ENCODE measurements at places on chromosomes 7 and 10.

- DNase-seq = no peak
These were observed 228.7 kb downstream of the CHRM2 start for GRCh38 chr7:137097111-137097510.

DNA sequence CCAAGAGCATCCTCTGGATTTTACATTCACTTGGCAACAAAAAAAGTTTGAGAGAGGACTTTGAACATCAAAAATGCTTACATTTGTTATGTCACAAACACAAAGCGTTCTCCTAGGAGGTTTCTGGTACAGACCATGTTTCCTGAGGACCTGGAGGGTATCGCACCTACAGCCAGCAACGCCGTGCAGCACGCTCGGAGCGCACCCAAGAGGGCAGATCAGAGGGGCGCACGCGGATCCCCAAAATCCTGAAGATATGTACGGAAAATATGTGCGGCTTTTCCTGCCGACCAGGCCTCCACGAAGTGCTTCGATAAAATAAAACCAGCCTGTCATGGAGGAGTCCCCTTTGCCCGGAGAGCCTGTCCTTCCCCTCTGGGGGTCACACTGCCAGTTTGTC, 454.9 kb downstream of the DNAJB6 start:
- no peak for DNase-seq

- DNase-seq = no peak
These were observed 177.6 kb downstream of the REEP3 start for GRCh38 chr10:63698787-63699150.

DNA sequence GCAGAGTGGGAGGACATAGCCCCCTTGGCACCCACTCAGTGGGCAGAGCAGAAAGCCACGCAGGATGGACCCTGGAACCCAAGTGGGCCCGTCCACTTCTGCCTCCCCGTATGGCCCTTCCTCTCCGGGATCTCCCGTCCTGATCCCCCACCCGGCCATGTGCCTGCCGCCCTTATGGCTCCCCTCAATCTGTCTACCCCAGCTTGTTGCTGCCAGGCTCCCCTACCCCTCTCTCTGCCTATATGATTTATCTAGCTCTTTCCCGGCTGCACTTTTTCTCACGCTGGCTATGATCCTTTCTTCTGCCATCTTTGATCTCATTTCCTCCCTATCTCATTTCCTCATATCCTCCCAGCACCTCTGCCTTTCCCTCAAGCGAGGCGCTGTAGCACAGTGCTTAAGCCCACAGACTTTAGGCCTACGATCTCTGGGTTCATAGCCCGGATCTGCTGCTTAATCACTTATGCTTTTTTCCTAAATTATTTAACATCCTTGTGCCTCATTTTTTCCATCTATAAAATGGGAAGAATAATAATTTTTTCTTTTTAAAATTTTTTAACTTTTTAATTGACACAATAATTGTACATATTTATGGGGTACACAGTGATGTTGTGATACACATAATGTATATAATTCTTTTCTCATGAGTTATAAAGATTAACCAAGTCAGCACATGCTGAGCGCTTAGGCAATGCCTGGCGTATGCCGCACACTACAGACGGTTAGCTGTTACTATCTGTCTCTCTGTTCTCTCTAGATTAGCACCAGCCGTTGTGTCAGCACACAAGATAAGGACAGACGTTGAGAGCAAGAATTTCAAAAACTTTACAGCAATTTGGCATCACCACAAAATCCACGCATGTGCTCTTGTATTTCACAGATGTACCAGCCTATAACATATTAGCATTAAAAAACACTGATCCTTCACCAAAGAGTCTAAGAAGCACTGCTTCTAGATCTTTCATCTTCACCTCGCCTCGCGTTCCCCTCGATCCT, 18.1 kb downstream of the KCNH2 start:
- DNase-seq = no peak

DNA sequence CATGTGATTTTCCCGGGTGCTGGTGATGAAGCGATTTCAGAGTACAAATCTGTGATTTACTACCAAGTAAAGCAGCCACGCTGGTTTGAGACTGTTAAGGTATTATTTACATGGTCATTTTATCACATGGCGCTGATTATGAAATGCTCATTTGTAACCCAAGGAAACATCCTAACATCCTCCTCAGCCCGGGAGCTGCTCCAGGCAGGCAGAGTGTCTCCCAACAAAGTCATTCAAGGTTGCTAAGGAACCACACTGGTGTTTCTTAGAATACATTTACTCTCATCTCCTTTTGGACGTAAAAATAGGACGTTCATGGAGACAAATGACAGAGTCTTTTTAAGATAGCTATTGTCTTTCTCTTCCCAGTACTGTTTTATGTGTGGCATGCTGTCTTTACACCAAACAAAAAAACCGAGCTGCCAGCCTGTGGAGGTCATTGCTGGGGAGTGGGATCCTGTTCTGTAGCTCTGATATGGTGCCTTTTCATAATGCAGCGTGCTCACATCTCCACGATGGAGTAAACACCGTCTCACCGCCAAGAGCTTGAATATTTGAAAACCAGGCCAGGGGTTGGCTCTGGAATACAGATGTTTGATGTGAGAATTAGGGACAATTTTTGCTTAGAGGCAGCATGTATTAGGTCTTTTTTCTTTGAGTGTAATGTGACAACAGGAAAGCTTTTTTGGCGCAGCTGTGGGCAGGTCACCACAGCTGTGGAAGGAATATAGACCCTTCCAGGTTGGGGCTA, 119.6 kb downstream of the DOCK1 start:
- no peak for DNase-seq

DNA sequence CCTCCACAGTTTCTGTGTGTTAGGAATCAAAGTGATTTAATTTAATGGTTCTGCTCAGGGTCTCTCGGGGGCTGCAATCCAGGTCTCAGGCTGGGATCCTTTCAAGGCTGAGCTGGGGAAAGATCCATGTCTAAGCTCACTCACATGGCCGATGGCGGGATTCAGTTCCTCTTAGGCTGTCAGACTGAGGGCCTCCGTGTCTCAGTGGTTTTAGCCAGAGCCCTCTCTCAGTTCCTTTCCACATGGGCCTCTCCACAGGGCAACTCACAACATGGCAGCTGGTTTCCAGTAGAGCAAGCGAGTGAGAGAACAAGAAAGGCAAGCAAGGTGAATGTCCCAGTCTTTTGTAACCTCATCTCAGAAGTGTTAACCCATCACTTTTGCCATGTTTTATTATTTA, 26.9 kb downstream of the CAV1 start:
- DNase-seq = no peak

- DNase-seq = no peak
These were observed 209.7 kb upstream of the AUTS2 start for GRCh38 chr7:69388452-69389137.

DNA sequence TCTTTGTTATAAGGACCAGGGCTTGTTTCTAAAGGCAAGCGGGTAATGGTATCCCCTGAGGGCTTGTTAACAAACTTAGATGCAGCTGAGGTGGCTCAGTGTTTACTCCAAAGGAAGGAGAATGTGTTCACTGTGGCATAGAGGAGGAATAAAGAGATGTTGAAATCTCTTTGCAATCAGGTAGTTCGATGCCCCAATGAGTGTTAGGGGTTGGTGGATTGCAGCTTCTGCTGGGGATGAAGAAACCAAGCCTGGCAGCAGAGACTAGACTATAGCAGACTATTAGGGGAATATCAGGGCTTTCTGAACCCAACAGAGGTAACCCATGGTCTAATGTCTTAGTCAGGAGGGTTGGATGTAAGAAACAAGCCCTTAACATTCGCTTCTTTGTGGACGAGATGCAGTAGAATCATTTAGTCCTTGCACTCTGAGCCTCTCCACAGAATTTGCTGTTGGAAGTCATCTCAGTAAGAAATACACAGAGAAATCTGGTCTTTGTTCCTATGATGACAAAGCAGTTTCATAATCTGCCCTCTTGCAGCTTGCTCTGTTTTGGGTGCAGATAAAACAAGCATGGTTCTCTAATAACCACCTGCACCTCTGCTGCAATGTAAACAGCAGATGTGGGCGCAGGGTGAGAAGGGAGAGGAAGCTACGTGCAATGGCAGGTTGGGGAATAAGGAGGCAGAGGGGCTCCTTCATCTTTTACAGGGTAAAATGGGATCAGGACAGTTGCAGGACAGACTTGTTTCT, 108.6 kb downstream of the NRF1 start:
- no peak for DNase-seq

DNA sequence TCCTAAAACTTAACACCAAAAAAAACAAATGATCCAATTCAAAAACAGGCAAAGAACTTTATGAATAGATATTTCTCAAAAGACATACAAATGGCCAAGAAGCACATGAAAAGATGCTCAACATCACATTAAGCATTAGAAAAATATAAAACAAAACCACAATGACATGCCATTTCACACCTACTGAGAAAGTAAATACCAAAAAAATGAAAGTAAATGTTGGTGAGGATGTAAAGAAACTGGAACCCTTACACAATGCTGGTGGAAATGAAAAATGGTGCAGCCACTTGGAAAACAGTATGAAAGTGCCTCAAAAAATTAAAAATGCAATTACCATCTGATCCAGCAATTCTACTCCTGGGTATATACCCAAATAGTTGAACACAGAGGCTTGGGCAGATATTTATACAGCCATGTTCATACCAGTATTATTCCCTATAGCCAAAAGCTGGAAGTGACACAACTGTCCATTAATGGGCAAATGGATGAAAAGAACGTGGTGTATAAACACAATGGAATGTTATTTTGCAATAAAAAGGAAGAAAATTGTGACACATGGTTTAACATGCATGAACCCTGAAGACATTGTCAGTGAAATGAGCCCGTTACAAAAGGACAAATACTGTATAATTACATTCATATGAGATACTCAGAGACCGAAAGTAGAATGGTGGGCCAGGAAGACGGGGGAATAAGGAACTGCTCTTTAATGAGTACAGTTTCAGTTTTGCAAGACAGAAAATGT, 89.0 kb downstream of the JMJD1C start:
- no peak for DNase-seq

GRCh38 chr10:80283119-80283518, 6.3 kb downstream of the MAT1A start:
- peak; percentile 3 for DNase-seq

- no peak for DNase-seq
These were observed 216.4 kb downstream of the NRG3 start for GRCh38 chr10:82091413-82091812.

DNA sequence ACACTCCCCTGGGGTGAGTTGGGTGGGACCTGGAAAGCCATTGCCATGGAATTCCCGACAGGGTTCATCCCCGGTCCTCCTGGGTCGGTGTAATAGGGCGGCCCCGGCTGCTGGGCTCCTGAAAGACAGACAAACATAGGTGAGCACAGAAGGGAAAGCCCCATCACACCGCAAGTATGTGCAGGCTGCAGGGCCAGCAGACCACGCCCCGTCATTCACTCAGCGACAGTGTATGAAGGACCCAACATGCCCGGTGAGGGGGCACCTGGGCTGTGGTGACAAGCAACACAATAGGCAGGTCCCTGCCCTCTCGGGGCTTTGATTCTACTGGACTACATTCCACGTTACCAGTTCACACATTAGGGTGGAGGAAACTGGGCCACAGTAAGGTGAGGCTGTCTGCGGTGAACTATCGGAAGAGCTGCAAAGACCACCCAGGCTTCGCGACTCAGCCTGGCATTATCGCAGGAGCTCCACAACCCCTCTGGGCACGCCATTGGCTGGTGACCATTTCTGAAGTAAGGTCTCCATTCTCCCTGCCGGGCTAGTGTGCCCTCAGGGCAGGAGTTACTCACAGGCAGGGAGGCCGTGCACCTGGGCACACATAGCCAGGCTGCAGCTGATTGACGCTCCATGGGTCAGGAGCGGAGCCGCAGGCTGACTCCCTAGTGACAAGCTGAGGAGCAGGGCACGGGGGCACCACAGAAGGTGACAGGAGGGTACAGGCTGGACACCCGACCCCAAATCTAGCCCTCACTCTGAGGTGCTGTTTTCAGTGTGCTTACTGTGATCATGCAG, 99.2 kb downstream of the VOPP1 start:
- no peak for DNase-seq

- DNase-seq = no peak
These were observed 425.0 kb upstream of the ETV1 start for GRCh38 chr7:14414274-14414986.

DNA sequence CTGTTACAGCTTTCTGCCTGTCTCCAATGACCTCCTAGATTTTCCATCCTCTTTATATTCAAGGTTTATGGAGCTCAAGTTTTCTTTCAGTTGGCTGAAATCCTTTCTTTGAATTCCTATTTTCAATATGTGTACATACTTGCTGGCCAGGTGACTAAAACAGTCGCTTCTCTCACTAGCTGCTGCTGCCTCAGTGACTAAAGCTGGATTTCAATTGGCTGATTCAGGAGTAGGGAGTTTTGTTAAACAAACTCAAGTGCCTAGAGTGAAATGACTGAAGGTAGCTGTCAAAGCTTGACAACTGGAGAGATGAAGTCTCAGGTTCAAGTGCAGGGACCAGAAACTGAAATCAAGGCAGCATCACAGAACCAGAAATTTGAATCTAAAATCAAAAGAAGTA, 6.7 kb upstream of the POLR1F start:
- DNase-seq = no peak

DNA sequence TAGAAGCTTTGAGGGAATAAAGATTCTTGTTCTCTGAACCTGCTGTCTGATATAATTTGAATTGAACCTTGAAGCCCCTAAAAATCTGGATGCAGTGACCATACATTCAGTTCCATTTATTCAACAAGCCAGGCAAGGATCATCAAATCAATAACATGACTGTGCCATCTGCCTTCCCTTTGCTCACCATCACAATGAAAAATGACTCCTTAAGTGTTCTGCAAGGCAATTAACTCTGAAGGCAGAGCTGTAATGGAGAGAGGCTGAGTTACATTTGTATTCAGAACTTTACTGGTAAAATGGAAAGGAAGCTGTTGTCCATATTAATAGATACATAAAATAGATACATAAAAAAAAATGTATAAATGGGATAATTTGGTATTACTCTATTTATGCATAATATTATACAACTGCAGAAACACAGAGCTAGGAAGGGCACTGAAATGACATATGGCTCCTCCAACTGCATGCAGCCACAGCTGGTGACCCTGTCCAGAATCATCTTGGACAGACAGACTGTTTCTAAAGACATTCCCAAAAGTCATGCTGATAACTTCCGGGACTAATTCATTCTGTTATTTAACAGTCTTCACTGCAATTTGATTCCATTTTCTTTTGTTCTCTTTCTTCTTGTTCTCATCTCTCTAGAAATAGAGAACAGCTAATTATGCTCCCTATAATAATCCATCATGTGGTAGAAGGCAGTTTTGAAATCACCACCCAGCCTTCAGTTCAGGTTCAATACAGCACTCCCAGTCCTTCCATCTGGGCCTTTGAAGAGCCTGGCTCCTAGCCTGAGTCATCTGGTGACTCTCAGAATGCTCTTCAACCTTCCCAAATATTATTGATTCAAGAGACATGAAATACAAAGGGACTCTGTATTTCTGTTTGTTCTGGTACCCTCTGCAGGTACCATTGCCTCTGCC, 412.6 kb downstream of the GFRA1 start:
- DNase-seq = no peak

Data from kidney (tissue), 22 donors.